ENCODE measurements at places on chromosomes 13 and 19.
A peak's percentile ranks its signal among the peaks of the same experiment; 100 is the strongest.

GRCh38 chr13:94588541-94588940 is 7.4 kb downstream of the TGDS start:
- DNase-seq = no peak

- peak; percentile 40 for DNase-seq
Observed at GRCh38 chr13:102555914-102556553, 40.8 kb upstream of the TPP2 start.

- DNase-seq = no peak
Observed at GRCh38 chr19:18271433-18271841, 2.8 kb downstream of the IQCN start.

DNA sequence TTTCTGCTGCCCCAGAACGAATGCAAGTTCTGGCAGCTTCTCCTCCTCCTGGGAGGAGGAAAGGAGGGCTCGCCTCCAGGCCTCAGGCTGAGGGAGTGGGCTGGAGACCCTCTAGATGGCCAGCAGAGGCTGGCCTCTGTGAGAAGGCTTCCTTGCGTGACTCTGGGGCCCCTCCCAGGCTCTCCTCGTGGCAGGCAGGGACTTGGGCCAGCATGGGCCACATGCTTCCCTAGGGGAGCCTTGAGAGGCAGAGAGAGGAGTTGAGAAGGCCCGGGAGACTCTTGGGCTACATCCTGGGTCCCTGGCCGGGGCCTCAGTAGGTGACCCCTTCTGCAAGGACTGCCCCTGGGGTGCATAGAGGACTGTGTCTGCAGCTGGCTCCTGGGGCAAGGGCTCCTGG is 25.9 kb downstream of the LYL1 start:
- no peak for DNase-seq

DNA sequence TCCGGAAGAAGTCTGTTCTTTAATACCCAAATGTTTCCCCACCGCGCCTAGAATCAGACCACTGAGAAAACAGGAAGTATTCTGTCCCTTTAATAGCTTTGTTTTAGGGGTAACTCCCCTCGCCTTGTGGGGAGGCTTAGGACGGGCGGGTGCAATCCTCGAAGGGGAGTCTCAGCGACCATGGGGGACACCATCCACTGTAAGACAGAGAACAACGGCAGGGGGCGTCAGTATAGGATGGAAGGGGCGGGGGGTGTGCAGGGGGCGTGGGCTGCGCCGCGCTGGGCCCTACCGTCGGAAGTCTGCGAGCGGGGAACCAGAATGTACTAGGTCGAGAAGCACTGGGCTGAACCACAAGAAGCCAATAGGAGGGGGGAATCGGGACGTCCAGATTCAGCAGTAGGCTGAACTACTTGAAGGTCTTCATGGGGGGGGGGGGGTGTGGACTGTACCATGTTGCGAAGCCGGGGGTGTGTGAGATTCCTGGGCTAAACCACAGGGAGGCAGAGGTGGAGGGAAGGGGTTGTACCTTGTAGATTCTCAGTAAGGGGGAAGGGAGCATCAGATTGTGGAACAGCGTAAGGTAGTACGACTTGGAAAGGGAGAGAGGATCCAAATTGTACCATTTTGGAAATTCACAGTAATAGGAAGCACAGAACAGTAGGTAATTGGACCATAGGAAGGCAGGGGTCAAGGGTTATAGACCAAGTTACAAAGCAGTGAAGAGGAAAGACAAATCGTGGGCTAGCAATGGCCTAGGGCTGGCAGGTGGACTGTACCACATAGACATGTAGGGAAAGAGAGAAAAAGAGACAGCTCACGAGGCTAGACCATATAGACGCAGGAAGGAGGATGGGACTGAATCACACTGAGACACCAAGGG is 1.0 kb upstream of the DBP start:
- peak; percentile 93 for DNase-seq

DNA sequence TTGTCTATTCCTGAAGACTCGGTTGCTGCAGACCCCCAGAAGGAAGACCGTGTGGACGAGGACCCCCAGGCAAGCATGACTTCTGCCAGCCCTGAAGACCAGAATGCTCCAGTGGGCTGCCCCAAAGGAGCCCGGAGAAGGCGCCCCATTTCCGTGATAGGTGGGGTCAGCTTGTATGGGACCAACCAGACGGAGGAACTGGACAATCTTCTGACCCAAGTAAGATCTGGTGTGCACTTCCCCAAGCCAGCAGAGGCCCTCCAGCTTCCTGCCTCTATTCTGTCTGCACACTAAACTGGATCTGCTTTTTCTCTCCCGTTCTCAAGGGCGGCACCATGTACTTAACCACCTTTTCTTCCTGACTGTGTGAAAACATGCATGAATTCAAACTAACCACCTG is 59.8 kb upstream of the C1QTNF9 start:
- peak; percentile 73 for DNase-seq

DNA sequence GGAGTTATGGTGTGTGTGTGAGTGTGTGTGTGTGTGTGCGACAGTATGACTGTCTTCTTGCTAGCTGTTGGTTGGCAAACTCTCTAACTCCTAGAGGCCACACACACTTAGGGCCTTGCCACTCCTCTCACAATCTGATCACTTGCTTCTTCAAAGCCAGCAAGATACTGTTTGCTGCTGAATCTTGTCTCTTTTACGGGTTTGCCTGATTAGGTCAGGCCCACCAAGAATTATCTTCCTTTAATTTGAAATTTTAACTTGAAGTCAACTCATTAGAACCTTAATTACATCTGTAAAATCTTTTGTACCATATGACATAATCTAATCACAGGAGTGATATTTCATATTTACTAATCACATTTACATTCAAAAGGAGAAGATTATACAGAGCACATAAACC is 359.2 kb upstream of the SGCG start:
- no peak for DNase-seq

- no peak for DNase-seq
Observed at GRCh38 chr19:55153652-55154264, 3.8 kb downstream of the TNNI3 start.

DNA sequence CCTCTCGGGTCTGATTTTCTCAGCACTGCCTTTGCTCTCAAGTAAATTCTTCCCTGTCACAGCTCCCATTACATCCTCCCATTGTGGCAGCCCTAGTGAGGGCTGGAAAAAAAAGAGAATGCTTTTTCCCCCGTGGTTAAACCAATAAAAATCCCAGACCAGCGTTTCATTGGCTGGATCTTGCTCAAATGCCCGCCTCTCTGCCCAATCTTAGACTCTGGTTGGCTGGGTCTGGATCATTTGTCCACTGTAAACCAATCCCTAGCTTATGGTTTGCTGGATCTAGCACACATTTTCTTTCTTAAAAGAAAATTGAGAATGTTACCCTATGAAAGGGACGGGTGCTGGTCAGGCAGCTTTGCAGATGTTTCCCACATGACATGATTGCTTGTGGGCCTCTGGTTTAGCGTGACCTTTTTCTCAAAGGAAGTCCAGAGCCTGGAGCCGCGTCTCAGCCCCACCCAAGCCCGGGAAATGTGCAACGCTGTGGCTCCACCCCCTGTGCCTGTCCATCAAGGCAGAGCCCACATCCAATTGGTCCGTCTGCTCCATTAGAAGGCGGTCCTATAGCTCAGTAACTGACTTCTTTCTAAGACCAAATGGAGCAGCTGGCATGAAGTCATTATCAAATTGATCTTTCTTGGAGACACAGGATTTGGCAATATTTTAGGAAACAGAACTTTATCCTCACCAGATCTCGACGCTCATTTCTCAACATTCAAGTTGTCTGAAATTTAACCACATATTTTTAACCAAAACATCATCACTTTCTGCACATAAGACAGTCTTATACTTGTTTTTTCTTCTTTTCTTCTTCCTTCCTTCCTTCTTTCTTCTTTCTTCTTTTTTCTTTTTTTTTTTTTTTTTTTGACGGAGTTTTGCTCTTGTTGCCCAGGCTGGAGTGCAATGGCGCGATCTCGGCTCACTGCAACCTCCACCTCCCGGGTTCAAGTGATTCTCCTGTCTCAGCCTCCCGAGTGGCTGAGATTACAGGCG is 2.6 kb upstream of the MCEMP1 start:
- peak; percentile 91 for DNase-seq

GRCh38 chr13:66864627-66865026 is 365.5 kb downstream of the PCDH9 start:
- no peak for DNase-seq

DNA sequence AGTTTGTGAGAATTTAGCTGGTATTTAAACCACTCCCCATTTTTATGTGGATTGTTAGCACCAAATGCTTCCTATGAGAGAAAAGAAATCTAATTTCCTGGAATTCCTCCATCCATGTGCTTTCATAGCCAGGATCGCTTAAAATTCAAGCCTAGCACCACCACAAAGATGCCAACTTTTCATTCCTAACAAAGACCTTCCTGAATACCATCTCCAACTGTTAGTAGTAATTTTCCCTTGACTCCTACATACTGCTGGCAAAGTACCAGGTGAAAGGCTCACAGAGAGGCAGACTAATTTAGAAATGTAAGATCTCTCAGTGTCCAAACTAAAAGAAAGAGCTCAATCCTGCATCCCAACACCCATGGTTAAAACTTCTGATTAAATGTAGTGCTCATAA is 386.3 kb downstream of the KCTD12 start:
- no peak for DNase-seq

DNA sequence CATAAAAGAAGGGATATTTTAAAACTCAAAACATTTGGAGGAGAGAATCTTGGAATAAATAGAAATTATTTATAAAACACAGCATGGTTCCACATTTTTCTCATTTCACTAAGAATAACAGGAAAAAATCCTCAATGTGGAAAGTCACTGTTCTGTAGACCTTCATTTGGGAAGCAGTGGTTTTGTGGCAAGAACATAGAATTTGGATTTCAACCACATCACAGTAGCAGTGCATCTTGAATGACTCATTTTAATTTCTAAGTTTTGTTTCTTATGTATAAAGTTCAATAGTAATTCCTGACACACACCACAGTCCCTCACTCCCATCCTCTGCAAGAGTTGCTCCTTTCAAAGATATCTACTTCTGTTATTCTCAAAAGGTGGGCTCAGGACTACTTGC is 264.0 kb downstream of the ENOX1 start:
- DNase-seq = no peak

DNA sequence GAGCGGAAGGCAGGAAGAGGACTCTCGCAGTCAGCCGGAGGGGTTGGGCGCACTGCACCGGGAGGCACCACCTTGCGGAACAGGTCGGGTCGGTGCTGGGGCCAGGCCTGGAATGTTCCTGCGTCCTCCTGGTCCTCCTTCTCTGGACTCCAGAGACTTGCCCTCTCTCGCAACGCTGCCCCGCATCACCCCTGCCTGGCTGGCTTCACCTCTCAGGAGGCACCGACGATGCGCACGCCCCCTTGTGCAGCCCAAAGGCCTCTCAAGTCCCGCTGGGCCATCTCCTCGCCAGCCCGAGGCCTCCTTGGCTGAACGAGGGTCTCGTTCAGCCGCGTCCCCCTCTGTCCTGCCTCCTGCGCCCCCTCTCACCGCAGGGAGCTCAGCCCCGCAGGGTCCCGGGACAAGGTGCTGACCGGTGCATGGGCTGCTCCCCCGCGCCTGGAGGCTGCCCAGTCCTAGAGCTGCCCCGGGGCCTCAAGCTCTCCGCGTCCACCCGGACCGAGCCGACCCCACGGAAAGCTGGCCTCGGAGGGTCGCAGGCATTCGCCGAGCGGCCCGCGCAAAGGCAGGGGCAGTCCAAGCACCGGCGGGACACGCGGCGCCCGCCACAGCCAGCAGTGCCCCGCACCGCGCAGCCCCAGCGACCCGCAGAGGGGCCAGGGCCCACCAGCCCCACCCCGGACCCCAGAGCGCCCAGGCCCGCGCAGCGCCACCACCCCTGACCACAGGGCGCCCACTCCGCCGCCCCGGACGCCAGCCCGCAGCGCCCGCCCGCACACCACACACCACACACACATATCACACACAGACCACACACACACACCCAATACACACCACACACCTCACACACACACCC is 133.8 kb downstream of the CRYL1 start:
- DNase-seq = no peak

DNA sequence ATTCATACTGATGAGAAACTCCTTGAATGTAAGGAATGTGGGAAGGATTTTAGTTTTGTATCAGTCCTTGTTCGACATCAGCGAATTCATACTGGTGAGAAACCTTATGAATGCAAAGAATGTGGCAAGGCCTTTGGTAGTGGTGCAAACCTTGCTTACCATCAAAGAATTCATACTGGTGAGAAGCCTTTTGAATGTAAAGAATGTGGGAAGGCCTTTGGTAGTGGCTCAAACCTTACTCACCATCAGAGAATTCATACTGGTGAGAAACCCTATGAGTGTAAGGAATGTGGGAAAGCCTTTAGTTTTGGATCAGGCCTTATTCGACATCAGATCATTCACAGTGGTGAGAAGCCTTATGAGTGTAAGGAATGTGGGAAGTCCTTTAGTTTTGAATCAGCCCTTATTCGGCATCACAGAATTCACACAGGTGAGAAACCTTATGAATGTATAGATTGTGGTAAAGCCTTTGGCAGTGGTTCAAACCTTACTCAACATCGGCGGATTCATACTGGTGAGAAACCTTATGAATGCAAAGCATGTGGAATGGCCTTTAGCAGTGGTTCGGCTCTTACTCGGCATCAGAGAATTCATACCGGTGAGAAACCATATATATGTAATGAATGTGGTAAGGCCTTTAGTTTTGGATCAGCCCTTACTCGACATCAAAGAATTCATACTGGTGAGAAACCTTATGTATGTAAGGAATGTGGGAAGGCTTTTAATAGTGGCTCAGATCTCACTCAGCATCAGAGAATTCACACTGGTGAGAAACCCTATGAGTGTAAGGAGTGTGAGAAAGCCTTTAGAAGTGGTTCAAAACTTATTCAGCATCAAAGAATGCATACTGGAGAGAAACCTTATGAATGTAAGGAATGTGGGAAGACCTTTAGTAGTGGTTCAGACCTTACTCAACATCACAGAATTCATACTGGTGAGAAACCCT is 26.6 kb downstream of the ZNF345 start:
- DNase-seq = no peak

DNA sequence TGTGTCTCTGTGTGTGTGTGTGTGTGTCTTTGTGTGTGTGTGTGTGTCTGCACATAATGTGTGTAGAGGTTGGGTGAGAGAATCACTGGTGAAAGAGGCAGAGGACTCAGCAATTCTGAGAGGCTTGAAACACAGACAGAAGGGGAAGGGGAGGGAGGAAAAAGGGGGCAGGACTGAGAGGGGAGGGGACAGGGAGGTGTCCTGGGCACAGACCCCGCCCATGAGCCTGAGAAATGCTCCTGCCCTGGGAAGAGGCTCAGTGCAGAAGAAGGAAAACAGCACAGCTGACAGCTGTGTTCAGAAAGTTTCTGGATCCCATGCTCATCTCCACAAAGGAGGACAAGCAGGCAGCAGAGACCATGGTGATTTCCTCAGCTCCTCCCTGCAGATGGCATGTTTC is 59.1 kb upstream of the CEACAM8 start:
- peak; percentile 14 for DNase-seq

GRCh38 chr13:108781312-108781711 is 151.9 kb downstream of the MYO16 start:
- DNase-seq = no peak

Measured in suppressor macrophage (primary cell).